Stimulated activated CD8-positive, alpha-beta memory T cell treated with anti-CD3 and anti-CD28 coated beads, Interleukin-7, amount 100 ng/mL, for 4 hours (primary cell): ENCODE measurements at places on chromosomes 12 and 14.

- no peak for DNase-seq
Measured at GRCh38 chr12:94795044-94795443, 144.7 kb upstream of the TMCC3 start.

- no peak for DNase-seq
Measured at GRCh38 chr12:17810399-17810798, 279.6 kb downstream of the RERGL start.

- no peak for DNase-seq
Measured at GRCh38 chr12:79911889-79912656, 22.8 kb downstream of the PPP1R12A start.

DNA sequence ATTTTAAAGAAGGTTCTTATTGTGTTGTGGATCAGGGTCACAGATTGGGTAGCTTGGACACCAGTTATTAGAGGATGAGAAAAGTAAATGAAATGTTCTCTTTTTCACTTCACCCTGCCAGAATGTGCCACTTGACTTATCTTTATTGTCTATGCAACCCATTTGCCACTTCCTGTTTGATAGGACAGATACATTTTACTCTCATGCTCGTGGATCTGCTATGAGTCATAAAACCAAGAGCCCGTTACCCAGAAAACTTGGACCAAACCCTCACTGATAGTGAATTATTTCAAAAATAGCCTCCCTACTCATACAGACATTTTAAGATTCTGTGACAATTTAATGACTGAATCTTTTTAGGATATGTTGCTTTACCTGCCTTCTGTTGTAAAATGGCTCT lies 1.8 kb downstream of the ISCA2 start:
- no peak for DNase-seq

GRCh38 chr12:15299947-15300346 lies 22.4 kb upstream of the PTPRO start:
- no peak for DNase-seq

- DNase-seq: no peak
Measured at GRCh38 chr12:112792301-112792700, 753 bp downstream of the RPH3A start.

DNA sequence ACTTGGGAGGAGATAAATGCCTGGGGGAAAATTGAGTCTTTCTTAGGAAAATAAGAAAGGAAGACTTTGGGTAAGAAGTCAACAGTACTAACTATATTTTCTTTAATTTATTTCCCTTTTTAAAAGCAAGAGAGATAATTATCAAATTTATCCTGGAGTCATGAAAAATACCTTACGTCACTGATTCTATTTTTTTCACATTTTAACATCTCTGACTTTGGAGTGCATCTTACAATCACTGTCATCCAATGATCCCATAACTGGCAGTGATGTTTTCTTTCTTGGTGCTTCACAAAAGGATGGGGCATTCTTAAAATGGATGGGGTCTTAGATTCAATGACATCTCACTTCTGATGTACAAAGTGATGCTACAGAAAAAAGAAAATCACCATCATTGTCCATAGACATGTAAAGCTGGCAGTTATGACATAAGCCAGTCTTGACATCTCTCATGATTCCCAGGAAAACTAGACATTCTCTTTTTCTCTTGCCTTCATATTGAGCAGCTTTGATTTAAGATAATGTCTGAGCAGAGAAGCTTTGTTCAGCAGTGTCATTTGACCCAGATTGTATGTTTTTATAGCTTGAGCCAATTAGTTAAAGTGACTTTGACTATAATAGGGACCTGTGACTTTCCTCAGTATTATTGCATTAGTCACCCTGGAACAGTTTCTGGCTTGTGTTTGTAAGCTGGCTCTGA lies 236.2 kb downstream of the EGLN3 start:
- no peak for DNase-seq

DNA sequence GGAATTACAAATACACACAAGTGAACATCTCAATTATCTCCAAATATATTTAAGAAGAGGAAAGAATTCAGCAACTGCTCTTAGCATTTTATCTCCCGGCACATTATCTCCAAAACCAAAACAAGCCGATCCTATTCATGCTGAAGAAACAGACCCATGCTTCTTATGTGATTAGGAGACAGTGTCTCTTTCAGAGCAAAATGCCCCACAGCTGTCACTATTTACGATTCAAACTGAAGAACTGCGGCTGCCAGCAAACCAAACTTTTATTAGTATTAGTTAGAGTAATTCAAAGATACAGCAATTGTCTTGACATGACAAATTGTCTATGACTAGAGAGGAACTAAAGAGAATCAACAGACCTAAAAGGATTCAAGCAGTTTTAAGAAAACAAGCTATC lies 79.4 kb downstream of the SETD3 start:
- DNase-seq: no peak

DNA sequence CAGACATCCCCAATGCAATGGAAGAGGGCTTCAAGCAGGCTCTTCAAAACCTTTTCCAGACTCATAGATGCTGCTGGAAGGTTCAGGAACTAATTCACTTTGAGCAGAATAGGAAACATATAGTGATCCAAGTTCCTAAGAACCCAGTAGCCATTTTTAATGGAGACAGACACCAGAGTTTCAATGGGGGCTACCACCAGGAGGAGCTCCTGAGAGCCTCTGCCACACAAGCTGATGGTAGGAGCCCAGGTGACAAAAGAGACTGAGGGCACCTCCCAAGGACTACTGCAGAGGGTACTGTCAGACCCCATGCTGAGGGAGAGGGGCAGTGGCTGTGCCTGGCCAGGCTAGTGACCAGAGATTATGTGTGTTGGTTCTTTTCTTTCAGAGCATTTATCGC lies 45.9 kb downstream of the IFNG start:
- DNase-seq: peak; percentile 29

DNA sequence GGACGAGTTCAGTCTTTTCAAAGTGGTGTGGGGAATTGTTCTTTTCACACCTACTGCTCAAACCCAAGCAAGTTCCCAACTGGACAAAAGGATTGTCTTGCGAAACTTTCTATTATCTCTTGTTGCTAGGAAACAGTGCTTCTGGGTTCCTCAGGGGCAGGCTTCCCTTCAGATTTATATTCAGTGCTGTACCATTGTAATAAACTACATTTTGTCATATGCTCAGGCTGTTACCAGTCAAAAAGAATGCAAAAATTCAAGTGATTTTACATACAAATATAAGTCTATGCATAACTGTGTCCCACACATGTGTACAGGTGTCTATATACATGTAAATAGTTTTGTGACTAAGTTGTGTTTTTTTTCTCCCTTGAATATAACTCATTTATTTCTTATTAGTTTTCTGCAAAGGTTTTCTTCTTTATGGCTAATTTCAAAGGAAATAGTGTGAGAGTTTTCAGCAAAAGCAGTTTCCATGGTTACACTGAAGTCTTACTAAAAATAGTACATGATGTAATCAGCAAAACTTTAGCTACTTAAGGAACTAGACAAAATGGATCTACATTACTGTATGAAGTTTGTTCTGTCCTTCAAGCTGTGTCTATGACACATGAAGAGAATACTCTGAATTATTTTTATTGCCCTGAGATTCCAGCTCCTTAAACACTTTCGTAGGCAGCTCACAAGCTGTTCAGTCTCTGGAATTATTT lies 430.2 kb upstream of the TMPO start:
- no peak for DNase-seq

- DNase-seq: no peak
Measured at GRCh38 chr12:15984097-15984800, 73.1 kb downstream of the DERA start.

DNA sequence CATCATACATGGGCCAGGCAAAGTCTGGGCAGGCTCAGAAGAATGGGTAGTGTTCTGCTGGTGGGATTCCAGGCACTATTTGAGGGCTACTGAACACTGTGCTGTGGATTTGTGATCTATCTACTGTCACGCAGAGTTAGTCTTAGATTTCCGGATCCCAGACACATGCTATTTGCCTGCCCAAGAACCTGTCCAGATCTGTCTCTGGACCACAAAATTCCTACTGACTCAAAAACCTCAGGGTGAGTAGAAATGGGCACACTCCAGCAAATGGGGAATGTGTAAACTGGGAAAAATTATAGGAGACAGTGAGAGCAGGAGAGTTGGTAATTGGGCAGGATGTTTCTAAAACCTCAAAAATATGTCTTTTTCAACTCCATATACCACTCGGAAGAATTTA lies 129.9 kb downstream of the GALC start:
- DNase-seq: no peak

- DNase-seq: no peak
Measured at GRCh38 chr12:46160981-46161690, 107.7 kb downstream of the SLC38A1 start.

GRCh38 chr14:105198588-105198987 lies 17.5 kb upstream of the NUDT14 start:
- no peak for DNase-seq

DNA sequence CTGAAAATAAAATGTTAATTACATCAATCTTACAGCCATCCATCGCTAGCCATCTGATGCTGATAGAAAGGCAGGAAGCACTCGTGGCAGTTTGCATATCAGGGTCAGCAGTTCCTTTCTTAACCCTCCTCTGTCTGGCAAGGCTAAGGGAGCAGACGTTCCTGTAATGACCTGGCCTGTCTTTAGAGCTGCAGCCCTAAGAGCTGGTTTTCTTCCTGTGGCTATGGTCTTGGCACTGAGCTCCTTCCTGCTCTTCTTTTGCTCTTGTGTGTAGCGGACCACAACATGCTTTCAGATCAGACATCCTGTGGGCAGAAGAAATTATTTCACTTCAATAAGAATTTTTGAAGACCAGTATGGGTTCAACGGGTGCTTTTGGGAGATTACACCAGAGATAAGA lies 170.4 kb downstream of the DAD1 start:
- no peak for DNase-seq

GRCh38 chr12:125100551-125101434 lies 35.6 kb downstream of the AACS start:
- no peak for DNase-seq

DNA sequence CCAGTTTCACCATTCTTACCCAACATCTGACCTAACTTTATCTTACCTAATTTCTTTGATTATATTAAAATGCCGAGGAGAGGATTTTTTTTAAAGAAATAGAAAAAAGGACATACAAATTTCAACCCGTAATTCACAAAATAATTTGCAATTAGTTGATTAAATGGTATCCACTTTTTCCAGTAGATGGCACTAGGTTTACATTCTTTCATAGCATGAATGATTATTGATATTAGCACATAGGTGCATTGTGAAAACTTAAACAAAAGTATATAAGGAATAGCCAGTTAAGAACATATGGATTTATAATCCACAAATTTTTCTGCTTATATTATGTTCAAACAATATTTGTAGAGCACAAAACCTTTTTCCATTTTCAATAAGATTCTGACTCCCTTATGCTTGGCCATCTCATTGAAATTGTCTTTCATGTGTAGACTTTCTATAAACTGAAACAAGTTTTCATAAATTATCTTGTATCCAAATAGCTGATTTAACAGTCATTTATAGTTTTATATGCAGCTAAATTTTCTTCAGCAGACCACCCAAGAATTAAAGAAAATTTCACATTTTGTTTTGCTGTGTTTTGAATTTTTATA lies 35.3 kb downstream of the MSRB3 start:
- no peak for DNase-seq

DNA sequence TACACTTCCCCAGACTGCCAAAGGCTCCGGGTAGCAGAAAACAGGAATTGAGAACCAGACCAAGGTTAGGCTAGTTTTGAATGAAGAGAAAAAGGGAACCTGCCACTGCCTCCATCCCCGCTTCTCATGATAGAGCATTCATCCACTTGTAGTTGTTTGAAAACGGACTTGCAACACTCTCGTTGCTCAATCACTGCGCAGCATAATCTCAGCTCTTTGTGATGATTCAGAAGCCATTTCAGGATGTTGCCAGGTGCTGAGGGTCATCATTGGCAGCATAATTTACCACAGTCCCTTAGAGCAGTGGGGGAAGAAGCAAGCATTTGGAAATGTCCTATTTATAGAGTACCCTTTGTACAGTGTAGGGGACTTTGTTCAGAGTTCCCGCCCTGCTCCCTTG lies 25.6 kb downstream of the KCNK13 start:
- DNase-seq: no peak

GRCh38 chr12:93573552-93574223 lies 1.2 kb downstream of the SOCS2 start:
- no peak for DNase-seq

DNA sequence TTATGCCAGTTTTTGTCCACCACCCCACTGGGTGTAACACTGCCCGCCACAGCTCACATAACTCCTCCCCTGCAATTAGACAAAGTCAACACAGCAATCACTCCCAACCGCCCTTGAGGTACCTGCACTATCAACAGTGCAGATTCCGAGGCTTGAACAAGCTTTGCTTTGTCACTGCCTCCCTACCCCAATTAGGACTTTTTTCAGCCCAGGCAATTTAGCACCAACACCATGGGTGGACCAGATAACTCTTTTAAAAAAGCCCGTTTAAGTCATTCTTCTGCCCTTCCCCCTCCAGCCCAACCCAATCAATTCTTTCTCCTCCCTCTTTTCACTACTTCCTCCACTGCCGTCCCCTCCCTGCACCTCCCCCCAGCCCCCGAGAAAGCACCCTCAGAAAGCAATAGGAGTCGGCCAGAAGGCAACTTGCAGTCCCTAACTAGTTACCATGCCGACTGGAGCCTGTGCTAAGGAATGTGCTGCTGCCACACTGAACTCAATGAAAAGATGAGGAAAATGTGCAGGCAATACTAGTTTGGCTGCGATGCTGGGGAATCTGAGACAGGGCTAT lies 45.7 kb upstream of the OTX2 start:
- DNase-seq: no peak

DNA sequence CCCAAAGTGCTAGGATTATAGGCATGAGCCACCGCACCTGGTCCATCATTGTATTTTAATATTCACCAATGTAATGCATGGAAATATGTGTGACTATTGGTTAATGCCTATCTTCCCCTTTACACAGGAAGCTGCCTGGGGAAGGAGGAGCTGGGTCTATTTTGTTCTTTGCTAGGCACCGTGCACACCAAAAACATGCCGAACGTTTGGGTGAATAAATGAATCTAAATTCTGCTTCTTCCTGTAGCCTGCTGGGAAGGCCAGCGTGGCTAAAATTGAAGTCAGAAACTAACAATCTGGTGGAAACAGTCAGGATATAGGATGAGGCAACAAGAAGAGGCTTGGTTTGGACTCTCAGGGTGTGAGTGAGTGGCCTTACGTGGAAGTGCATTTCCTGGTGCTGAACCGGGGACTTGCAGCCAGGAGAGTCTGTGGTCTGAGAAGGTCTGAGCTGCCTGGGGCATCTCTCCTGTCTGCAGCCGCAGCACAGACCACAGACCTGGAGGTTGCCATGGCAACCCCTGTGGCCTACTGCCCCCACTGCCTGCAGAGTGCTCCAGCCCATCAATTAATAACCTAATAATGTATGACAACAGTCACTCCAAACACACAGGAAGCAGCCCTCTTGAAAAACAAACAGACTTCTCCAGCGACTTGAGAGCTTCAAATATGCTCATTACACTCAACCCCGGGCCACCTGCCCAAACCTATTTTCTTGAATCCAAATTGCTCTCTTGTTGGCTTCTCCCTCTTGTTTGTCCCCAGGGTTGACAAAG lies 5.5 kb upstream of the GPR68 start:
- no peak for DNase-seq

- no peak for DNase-seq
Measured at GRCh38 chr12:84397263-84397662, 515.3 kb downstream of the SLC6A15 start.
